ENCODE measurements at places on chromosomes 16 and 17.

- no peak for DNase-seq
Observed at GRCh38 chr16:19513377-19514053, 8.4 kb downstream of the GDE1 start.

DNA sequence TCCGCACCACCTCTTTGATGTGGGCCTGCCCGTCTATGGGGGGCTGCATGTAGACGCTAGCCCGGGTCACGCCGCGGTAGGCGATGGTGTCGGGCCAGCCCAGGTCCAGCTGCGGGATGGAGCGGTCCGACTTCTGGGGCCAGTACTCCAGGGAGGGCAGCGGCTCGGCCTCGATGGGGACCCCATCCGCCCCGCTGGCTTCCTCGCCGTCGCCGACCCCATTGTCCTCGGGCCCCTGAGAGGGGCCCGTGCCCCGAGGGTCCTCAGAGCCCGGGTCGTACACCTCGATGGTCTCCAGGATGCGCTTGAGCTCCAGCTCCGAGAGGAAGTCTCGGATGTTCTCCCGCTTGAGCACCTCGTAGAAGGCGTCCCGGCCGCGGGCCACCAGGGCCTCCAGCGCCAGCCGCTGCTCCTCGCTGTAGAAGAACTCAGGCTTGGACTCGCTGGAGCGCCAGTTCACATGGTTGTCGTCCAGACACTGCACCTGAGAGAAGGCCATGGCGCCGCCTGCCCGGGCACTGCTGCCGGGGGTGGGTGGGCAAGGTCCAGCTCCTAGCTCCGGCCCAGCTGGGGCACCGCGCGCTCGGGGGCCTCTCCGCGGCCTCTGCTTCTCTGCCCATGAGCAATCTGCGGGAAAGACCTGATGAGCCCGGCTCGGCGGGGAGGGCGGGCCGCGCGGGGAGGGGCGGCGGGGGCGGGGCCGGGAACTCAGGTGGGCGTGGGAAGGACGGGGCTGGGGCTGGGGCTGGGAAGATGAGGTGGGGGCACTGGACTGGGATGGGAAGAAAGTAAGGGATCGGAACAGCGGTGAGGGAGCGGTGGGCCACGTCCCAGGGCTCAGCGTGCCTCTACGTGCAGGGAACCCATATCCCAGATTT, 782 bp downstream of the FAM83G start:
- DNase-seq: peak; percentile 36

- DNase-seq: no peak
Observed at GRCh38 chr17:78999947-79000395, 9.6 kb downstream of the CANT1 start.

DNA sequence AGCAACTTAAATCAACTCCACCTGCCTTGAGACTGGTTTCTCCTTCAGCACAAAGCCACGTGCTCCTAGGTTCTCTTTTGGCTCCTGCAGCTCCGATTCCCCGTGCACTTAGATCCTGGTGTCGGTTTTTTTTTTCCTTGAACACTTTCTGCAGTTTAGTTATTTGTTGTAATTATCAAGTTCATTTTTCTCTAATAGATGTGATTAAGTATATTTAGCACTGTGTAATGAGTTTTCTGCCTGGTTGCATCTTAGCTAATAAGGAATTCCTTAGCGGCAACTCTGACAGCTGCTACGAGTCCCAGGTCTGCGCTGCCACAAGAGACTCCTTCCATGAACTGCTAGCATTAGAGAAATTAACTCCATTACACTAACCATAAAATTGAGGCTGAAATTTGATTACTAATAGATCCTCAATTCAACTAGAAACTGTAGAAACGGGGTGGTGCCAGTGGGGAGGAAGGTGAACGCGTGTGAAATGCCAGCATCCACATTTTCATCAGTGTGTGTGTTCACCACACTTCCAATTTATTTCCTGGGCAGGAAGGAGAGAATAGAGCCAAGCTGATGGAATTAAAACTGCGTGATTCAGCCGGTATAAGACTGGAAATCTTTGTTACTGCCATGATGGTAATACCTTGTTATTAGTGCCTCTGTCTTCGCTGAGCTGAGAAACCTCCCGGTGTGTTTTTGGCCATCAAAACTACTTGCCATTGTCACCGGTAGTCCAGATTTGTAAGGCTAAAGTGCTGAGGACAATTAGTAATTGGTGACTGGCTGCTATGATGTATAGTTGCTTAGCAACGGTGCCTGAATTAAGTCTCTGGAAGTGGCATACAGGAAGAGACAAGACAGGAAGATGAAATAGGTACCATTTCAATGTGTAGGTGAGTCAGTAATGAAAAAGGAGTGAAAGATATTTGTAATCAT, 232.4 kb downstream of the IRX3 start:
- no peak for DNase-seq

DNA sequence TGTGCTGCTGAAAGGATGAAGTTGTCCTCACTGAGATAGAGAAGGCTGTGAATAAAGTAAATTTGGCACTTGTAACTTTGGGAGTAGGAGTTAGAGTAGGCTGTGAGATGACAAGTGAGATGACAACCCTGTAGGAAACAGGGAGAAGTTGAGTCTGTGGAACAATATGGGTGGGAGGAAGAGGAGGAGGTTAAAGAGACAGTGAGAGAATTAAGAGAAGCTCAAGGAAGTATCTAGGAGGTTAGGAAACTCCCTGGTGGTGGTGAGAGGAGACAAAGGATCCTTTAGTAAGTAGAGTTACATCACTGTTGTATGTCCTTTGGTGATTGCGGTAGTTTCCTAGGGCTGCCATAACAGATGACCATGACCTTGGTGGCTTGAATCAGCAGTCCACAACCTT, 10.7 kb upstream of the HSD17B2 start:
- no peak for DNase-seq

Measured in stimulated activated CD8-positive, alpha-beta memory T cell treated with anti-CD3 and anti-CD28 coated beads, Interleukin-4, amount 100 ng/mL, for 4 hours (primary cell).